Activated CD4-positive, alpha-beta T cell treated with anti-CD3 and anti-CD28 coated beads, Interleukin-2, amount 50 U/mL, for 4 hours (primary cell): ENCODE measurements at places on chromosomes 7 and 10.

GRCh38 chr7:18689551-18689950, 194.0 kb downstream of the HDAC9 start:
- no peak for DNase-seq

GRCh38 chr10:86961481-86962091, 3.2 kb downstream of the SNCG start:
- no peak for DNase-seq

- DNase-seq = no peak
These were observed 84.6 kb downstream of the KMT2C start for GRCh38 chr7:152351168-152351567.

DNA sequence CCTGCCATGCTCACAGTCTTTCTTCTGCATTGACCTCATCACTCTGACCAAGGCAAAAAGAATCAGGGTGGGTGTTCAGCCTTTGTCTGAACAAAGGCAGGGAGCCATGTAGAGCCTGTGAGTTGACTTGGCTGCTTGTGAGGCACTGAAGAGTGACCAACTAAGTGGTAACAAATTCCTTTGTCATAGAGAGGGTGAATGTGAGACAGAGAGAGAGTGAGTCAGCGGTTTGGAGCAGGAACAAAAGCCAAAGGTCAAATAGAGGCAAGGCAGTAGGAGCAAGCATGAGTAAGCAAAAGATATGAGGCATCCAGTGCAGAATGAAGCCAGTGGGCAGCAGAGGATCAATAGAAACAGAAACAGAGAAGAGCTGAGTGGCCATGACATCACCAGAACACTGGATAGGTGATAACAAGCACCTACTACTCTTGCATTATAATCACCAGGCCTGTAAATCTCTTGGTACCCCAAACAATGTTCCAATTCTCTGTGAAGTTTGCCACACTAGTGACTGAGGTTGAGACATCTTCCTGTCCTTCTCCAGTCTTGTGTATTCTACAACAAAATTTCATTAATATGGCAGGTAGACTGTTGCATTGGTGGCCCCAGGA, 116.2 kb upstream of the LAMB4 start:
- no peak for DNase-seq

GRCh38 chr7:51045319-51046102, 262.8 kb upstream of the GRB10 start:
- DNase-seq = no peak

GRCh38 chr7:158470336-158470735, 117.3 kb downstream of the PTPRN2 start:
- DNase-seq = no peak

- DNase-seq = no peak
These were observed 186.5 kb upstream of the TMEM72 start for GRCh38 chr10:44724415-44725174.

DNA sequence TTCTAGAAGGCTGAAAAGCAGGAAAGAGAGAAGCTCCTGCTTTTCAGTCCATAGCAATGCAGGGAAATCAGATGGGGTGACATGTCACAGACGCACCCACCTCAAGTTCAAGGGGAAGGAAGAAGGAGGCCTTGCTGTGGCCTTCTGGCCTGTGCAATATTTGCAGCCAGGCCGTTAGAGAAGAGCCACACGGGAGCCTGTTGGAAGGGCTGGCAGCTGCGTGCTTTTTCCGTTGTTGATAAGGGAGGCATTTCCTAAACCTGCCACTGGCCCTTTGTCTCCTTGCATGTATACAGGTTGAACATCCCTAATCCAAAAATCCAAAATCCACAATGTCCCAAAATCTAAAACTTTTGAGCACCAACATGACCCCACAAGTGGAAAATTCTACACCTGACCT, 492.5 kb upstream of the ZMIZ1 start:
- no peak for DNase-seq

DNA sequence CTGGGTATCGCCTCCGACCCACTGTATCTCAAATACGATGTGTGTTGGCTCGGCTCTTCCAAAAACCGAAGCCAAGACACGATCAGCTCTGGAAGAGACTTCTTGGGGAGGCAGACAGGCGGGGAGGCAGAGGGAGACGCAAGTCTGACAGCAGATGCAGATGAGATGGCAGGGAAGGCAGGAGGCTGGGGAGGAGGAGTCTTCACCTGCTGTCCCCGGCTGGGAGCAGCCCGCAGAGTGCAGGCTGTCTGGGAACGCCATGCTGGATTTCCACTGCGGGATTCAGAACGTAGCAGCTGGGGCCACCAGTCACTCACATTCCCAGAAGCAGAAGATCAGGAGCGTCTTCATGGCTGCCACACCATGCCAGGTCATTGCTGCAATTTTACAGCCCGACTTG, 29.4 kb downstream of the CTBP2 start:
- DNase-seq = no peak

- DNase-seq = peak; percentile 15
These were observed 91.5 kb downstream of the GSDME start for GRCh38 chr7:24665564-24666294.

DNA sequence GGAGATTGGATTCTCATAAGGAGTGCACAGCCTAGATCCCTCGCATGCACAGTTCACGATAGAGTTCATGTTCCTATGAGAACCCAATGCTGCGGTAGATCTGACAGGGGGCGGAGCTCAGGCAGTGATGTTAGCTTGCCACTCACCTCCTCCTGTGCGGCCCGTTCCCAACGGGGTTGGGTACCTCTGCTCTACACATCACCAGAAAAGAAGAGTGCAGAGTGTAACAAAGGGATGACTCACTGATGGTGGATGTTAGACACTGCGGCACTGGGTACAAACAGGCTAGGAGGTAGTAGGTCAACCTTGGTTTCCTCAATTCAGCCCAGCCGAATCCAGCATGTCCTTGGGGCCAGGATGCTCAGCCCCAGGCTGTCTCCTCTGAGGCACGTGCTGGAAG, 66.8 kb upstream of the CHST15 start:
- DNase-seq = no peak

- no peak for DNase-seq
These were observed 89.0 kb upstream of the KIAA1217 start for GRCh38 chr10:24119896-24120295.

GRCh38 chr10:104351919-104352318, 1.7 kb upstream of the CFAP58 start:
- DNase-seq = no peak

GRCh38 chr10:96074776-96075175, 31.4 kb downstream of the CCNJ start:
- DNase-seq = no peak

DNA sequence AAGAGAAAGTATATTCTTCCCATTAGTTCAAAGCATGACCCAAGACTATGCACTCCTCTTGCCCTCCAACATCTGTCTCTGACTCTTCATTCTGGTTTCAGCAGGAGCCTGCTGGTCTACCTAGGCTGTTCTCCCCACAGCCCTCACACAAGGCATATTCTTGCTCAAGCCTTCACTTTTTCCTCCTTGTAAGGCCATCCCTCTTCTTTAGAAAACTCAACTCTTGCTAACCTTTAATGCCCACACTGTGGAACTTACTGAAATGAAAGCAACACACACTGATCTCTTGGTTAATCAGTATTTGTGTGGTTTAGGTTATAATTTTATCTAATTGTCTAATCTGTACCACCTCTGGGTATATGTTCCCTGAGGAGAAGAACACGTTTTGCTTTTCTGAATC, 75.8 kb downstream of the PRKCQ start:
- DNase-seq = no peak

- DNase-seq = no peak
These were observed 22.2 kb downstream of the NRCAM start for GRCh38 chr7:108434010-108434409.

DNA sequence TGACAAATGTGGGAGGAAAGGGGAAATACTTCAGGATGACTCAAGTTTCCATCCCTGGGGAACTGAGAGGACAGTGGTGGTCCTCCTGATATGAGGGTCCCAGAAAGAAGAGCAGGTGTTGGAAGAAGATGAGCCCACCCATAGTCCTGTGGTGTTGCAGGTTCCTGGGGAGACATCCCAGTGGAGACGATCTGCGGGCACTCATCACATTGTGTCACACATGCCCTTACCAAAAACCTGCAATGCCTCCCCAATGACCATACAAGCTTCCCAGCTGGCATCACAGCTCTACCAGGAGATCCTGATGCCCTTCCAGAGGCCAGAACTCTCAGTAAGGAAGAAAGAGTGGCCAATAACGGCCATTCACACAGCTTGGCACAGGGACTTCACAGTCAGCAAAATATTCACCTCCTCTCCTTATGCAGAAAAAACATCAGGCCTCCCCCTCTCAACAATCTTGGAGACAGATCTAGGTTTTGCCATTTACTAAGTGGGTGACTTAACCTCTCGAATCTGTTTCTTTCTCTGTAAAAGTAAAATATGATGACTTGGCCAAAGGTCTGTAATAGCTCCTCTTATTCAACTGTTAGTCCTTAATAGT, 9.0 kb downstream of the PUS7 start:
- no peak for DNase-seq

GRCh38 chr7:2510909-2511768, 8.4 kb upstream of the LFNG start:
- DNase-seq = no peak

DNA sequence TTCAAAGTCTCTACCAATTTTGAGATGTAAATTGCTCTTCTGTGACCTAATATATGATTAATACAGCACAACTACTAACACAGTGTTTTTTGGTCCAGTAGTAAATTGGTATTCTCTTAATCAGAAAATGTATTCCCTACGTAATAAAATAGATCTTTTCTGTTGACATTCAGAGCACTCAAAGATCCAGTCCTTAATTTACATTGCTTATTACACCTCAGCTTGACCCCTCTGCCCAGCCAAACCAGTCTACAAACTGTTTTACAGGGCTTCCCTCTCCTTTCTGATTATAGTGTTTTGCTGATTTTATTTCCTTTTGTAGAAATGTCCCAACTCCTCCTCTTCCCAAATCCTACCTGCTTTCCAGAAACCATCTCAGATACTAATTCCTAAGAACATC, 293.4 kb downstream of the PRKG1 start:
- no peak for DNase-seq

DNA sequence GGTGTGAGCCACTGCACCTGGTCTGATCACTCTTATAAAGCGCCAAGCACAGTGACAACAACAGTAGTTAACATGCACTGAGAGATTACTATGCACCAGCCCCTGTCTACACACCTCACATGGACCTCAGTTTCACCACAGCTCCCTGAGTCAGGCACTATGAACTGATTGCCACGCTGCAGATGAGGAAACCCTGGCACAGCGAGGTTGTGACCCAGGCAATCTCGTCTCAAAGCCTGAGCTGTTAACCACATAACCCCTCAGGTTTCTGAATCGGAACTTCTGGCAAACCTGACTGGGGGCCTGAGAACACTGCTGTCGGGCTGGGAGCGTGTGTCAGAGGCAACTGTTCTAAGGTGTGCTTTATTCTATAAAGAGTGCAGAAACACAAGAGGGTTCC, 150.8 kb downstream of the RNF216 start:
- no peak for DNase-seq

DNA sequence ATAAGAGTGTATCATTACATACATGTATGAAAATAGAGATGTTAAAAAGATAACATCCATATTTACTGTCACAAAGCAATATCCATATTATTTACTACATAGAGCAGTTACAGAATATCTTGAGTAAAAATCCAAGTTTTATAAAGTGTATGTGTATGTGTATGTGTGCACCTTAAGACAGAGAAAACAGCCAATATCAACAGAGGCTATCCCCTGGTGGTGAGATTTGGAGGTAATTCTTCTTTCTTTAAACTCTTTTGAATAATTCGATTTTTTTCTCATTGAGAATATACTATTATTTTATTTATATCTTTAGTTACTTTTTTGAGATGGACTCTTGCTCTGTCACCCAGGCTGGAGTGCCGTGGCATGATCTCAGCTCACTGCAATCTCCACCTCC, 18.4 kb downstream of the TRDMT1 start:
- no peak for DNase-seq

DNA sequence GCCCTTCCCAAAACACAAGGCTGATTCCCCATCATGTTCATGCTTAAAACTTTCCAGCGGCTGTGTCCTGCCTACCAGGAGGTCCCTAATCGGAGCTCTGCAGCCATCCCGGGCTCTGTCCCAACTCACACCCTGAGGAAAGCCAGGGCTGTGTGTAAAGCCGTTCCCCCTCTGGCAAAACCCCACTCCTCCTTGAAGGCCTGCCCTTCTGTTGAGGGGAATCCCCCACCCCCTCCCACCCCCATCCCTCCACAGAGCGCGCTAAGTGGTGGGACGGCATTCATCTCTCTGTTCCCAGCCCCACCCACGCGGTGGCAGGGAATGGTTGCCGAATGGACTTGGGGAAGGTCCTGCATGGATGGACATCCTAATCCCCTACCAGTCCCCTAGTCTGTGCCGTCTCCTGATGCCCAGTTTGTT, 667 bp upstream of the TMEM120A start:
- no peak for DNase-seq

GRCh38 chr10:69351589-69351988, 65.1 kb downstream of the TACR2 start:
- DNase-seq = no peak

DNA sequence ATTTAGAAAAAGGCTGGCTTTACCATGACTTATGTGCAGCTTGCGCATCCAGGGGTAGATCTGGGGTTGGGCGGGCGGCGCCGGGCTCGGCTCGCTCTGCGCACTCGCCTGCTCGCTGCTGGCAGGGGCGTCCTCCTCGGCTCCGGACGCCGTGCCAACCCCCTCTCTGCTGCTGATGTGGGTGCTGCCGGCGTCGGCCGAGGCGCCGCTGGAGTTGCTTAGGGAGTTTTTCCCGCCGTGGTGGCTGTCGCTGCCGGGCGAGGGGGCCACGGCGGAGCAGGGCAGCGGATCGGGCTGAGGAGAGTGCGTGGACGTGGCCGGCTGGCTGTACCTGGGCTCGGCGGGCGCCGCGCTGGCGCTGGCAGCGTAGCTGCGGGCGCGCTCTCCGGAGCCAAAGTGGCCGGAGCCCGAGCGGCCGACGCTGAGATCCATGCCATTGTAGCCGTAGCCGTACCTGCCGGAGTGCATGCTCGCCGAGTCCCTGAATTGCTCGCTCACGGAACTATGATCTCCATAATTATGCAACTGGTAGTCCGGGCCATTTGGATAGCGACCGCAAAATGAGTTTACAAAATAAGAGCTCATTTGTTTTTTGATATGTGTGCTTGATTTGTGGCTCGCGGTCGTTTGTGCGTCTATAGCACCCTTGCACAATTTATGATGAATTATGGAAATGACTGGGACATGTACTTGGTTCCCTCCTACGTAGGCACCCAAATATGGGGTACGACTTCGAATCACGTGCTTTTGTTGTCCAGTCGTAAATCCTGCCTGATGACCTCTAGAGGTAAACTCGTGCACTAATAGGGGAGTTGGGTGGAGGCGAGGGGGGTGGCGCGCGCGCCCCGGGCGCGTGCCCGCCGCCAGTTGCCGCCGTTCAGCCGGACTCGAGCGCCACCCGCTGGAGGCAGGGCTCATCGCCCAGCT, at the start of gene HOXA5:
Gene HOXA5, minus strand, starts transcription at position 659 of the 927 bp plus-strand sequence. Its CDS starts 74 bp downstream, at position 585.
- no peak for DNase-seq
